ENCODE measurements at places on chromosomes 5 and 9.

- DNase-seq = no peak
Observed at GRCh38 chr5:138946831-138947560, 71.9 kb upstream of the LRRTM2 start.

GRCh38 chr5:142740474-142741242 lies 29.5 kb upstream of the ARHGAP26 start:
- no peak for DNase-seq

DNA sequence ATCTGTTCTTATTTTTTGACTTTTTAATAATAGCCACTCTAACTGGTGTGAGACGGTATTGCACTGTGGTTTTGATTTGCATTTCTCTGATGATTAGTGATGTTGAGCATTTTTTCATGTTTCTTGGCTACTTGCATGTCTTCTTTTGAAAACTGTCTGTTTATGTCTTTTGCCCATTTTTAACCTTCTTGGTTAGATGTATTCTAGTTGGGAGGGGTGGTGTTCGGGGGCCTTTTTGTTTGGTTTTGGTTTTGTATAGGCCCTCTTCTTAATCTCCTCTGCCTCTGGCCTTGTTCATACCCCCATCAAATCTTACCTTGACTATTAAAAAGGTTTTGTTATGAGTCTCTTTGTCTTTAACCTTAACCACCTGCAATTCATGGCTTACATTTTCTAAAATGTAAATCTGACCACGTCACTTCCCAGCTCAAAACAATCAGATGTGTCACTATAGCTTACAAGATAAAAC lies 107.8 kb upstream of the NR4A3 start:
- no peak for DNase-seq

DNA sequence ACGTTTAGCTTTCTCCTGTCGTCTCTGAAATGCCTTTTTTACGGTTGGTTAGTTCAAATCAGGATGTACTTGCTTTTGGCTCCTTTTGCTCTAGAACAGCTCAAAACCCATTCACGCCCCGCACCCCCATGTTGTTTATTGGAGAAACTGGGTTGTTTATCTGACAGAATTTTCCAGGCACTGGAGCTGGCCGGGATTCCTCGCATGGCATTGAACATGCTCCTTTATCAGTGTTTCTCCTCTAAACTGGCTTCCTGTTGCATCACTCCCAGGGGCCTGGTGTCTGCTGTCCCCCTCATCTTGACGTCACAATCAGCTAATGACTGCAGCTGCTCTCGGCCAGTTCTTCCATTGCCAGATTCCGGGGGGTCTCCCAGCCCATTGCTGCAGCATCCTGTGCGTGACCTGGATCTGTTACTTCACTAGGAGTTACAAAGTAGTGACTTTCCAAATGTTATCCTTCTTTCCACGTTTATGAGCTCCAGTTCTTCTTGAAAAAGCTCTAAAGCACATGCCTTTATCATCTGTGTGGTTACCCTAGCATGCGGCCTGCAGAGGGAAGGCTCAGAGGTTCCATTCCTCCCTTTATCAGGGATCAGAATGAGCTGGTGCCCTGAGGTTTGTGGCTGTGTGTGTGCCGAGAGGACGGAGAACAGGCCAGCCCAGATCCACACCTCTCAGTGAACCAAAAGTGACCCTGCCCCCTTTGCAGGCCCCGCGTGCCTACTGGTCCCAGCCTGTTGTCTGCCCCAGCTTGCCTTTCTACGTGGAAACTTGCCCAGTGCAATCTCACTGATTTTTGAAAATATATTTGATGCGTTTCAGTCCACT lies 27.5 kb downstream of the FAM163B start:
- no peak for DNase-seq

DNA sequence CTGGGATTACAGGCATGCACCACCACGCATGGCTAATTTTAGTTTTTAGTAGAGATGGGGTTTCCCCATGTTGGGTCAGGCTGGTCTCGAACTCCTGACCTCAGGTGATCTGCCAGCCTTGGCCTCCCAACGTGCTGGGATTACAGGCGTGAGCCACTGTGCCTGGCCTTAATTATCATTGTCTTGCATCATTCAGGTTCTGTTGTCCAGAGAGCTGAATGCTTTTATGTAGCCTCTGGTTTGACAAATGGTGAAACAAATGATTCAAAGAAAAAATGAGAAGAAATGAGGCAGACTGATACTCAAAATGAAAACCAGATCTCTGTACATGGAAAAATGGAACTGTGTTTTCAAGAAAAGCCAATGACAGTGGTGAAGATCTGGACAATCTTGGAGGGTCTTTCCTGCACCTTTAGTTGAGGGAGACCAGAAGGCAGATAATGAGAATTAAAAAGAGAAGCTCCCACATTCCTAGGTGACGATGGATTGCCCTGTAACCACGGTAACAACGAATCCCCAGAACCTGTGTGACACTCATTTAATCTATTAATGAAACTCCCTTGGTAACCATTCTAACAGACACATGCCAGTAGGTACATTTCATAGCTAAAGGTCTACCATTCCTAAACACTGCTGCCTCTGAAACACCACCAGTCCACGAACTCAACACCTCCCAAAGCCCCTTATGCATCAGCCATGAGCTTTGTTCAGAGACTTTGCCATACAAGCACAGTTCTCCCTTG lies 1.6 kb downstream of the TEX48 start:
- DNase-seq = no peak

- DNase-seq = no peak
Observed at GRCh38 chr5:151078490-151079262, 2.2 kb downstream of the TNIP1 start.

DNA sequence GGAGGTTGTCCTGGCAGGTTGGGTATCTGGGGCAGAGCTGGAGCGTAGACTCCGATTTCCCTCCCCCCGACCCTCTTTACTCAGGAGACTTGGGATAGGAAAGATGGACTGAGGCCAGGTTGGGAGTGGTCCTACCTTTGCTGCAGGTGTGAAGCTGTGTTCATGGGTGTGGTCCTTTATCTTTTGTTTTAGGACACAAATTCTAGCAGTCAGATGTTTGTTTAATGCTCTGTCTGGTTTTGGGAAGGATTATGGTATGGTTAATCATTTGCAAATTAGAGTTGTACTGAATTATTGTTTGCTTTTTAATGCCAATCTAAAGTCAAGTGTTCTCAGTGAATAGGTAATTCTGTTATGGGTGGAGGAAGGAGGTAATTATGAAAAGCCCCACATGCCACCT lies 14.1 kb upstream of the FAM120AOS start:
- DNase-seq = no peak

DNA sequence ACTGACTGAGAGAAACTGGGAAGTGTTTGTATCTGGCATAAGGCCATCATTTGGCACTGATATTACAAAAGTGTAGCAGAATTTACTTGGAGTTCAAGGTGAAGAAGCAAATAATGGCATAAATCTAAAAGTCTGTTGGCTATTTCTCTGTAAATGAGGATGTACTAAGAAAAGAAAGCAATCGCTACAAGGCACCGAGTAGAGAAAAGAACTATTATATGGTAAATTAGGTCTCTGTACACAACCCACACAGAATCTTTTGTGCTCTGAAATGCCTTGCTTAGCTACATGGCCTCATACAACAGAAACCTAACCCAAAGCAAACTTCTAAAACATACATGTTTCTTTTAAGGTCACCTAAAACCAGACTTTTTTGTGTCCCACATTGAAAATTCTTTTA lies 290.1 kb upstream of the WWC1 start:
- no peak for DNase-seq

DNA sequence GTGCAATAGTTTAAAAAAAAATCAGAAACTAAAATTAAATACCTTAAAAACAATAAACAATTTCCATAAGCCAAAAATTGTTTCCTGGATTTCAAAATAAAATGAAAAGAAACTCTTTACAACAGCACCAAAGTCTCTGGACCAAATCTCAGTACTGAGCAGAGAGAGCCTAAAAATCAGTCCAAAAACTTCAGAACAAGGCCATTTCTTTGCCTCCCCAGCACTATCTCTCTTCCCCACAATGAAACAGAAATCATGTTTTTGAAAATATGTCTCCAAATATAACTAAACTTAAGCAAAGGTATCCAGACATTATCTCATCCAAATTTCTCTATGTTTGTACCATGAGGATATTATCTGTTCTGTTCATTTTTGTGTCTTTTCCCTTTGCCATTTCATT lies 1.0 kb downstream of the FREM1 start:
- no peak for DNase-seq

GRCh38 chr9:84254972-84255371 lies 85.6 kb downstream of the SLC28A3 start:
- DNase-seq = no peak

GRCh38 chr9:126523611-126524111 lies 90.1 kb upstream of the LMX1B start:
- DNase-seq = no peak

DNA sequence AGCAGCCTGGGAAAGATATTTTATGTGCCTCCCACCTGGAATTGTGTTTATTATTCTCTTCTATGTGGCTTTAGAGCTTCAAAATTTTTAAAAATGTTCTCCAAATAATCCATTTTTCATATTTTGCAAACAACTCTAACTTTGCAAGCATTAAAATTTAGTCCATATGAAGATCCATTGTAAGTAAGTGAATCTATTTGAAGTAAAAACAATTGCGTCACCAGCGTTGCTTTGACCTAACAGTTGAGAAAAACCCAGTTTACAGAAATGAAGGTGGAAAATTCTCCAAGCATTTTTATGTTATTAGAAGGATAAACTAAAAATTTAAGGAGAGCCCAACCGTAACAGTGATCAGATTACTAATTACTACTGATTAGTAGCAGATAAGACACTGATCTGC lies 38.9 kb upstream of the TLX3 start:
- no peak for DNase-seq

DNA sequence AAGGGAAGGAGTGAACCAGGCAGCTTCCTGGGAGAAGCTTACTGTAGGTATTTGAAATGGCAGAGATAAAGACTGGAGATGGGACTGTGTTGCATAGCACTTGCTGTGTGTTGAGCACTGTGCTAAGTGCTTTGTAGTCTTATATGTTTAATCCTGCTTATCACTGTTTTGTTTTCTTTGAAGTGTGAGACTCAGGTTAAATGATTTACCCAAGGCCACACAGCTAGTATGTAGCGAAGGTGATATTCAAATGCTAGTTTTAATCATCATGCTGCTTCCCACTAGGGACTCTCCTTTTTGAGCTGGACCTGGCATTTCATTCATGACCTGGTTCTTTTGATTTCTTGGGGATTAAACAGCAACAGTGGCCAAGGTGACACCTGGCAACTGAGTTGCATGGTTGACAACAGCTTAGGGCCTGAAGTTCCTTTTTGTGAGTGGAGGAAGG lies 35.3 kb upstream of the SPRY4 start:
- DNase-seq = no peak

DNA sequence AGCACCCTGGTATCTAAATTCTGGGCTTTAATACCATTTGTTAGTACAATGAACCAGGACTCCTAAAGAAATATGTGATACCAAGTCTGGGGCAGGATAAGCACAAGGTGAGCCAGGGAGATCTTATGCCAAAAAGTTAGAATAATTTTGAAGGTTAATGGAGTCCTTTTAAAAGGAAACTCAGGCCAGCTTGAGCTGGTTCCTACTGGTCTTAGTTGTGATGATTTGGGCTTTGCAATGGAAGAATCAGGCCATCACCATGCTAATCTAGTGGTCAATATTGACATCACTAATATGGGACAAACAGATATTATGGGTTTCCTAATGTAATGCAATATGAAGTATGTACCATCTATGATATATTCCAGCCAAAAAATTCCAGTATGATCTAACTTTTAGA lies 7.5 kb upstream of the SPATA9 start:
- DNase-seq = no peak

GRCh38 chr9:133368249-133368881 lies 7.5 kb downstream of the SURF4 start:
- no peak for DNase-seq
